ENCODE measurements at places on chromosomes 2 and 18. TPM values are rescaled to one million over a fixed set of nuclear protein-coding genes. Genes with fewer than 3 reads are reported as not detected.

DNA sequence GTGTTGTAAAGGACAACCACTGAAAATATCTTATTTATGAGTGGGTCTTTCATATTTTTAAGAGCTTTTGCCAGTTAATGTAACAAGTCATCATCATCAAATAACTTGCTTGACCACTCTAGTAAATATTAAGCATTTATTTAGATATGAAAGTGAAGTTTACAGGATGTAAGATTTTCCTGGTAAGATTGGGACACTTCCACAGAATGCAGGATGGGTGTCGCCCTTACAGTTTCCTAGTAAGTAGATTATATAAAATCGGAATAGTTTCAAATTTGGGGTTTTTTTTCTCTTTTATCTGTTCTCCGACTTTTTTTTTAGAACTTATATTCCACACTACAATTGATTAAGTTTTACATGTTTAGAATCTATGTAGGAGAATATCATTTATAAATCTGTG, 14.8 kb upstream of the SLC40A1 start:
- peaks cover 2% of the 10 kb centered on the region for H3K27me3 ChIP-seq
- peaks cover 16% of the 10 kb centered on the region for H3K4me1 ChIP-seq
- DNase-seq: no peak
- H3K4me3 ChIP-seq: no peak overlapping the region
- no peaks in the 10 kb centered on the region for H3K36me3 ChIP-seq

- no peak overlapping the region for H3K27ac ChIP-seq
- H3K36me3 ChIP-seq: no peaks in the 10 kb centered on the region
- H3K4me3 ChIP-seq: no peak overlapping the region
- H3K27me3 ChIP-seq: no peaks in the 10 kb centered on the region
- no peaks in the 10 kb centered on the region for H3K4me1 ChIP-seq
- no peak for DNase-seq
These were observed 319.2 kb downstream of the GULP1 start for GRCh38 chr2:188610827-188611226.

DNA sequence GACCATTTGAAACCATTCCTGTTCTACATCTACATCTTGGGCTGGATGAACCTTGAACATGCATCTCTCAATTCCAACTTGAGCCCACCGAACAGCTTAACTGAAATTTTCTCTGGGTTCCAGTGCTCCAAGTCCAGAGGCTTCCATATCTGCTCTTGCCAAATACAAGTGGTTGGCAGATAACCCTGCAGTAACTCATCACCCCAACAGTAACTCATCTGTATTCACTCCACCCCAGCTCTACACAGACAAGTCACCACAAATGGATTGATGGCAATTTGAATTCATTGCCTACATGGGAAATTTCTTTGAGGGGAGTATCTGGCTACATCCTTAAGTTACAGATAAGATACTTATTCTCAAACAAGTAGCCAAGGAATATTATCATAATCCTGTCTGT, 502.4 kb upstream of the TNP1 start:
- H3K4me3 ChIP-seq: no peak overlapping the region
- no peaks in the 10 kb centered on the region for H3K36me3 ChIP-seq
- no peak for DNase-seq
- no peaks in the 10 kb centered on the region for H3K4me1 ChIP-seq

GRCh38 chr2:202056611-202057010, 16.4 kb upstream of the KIAA2012 start:
- no peak overlapping the region for H3K4me3 ChIP-seq
- H3K4me1 ChIP-seq: no peaks in the 10 kb centered on the region
- H3K27me3 ChIP-seq: peaks cover 21% of the 10 kb centered on the region
- H3K27ac ChIP-seq: no peak overlapping the region
- DNase-seq: no peak

Gene SLC4A5
- total RNA-seq: 1.2 TPM
